ENCODE measurements at places on chromosomes 3 and 15.

- DNase-seq: no peak
Measured at GRCh38 chr3:177330779-177331178, 133.5 kb upstream of the TBL1XR1 start.

DNA sequence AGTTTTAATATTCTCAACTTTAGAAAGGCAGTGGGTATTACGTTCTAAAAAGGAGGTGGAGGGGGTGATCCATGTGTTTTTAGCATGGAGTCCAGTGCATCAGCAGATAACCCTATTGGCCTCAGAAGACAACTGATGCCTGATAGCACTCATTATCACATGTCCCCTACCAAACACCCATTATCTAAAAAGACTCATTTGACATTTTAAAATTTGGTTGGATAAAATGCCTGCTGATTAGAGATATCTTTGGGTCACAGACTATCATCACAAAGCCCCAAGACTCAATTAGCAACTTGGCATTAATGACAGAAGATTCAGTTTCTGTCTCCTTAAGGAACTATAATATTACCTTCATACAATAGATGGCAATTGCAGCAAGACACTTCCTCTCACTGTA lies 589.3 kb downstream of the RBMS3 start:
- no peak for DNase-seq

DNA sequence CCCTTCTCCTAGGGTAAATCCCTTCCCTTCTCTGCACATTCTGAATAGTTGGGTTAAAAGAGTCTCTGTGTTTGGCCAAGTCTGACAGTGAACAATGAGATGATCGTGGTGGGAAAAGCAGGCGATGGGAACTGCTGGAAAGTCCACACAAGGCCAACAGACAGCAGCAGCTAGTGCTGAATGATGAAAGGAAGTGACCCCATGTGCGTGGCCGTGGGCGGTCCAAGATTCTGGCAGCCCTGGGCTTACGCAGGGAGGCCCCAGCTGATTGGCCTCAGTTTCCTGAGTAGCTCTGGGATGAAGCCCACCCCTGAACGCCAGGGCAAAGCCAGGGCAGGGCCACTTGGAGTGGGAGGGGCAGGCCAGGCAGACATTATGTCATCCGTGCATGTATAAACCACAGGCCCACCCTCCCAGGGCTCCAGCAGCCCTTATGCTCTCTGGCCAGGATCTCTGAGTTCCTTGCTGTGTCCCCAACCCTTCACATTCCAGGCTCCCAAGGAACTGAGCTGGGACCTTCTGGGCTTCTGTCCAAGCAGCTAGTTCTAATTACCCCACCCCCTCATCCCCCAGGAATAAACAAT lies 57.8 kb downstream of the CDC25A start:
- DNase-seq: no peak

DNA sequence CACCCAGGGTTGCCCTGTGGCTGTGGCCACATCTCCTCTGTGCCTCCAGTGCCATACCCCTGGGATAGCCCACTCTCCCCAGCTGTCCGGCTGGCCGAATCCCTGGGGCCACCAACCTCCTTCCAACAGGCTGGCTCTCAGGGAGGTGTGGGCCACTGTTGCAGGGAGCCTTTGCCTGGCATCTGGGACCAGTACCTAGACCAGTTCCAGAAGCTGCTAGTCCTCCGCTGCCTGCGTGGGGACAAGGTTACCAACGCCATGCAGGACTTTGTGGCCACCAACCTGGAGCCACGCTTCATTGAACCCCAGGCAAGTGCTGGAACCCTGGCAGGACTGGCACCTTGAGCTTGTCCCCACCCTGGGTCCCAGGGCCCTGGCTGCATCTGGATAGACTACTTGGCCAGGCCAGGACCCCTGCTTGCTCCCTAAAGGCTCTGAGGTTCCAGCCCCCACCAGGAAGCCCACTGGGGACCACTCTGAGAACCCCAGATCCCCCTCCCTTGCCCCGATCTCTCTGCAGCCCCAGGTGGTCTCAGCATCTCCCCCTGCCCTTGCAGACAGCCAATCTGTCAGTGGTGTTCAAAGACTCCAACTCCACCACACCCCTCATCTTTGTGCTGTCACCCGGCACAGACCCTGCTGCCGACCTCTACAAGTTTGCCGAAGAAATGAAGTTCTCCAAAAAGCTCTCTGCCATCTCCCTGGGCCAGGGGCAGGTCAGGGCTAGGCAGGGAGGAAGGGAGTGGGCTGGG lies 50.0 kb downstream of the SEMA3G start:
- DNase-seq: no peak

GRCh38 chr15:47903368-47903767 lies 186.1 kb downstream of the SEMA6D start:
- no peak for DNase-seq

All from activated T-cell treated with anti-CD3 and anti-CD28 coated beads for 1 hour (primary cell).